NCI-H82 (cell line): ENCODE measurements at places on chromosomes 6 and 20.

DNA sequence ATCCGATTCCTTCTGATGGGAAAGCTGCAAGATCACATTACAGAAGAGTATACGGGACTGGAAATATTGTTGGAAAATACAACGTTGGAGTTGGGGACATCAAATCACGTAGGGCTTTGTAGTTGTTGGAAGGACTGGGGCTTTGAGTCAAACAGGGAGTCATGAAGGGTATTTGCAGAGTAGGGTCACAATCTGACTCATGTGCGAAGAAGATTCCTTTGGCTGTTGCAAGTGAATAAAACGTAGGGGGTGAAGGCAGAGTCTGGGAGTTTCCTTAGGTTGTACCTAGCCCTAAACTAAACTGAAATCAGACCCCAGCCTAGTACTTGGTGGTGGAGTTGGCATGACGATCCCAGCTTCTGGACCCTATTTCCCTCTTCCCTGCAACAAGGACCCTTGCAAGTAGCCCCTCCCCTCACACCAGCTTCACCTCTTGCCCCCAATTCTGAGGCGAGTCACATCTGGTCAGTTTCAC, 32.3 kb downstream of the SNX5 start:
- no peak for DNase-seq

- no peak for DNase-seq
Observed at GRCh38 chr6:157196391-157196790, 126.9 kb downstream of the TMEM242 start.

GRCh38 chr6:84428300-84428907, 201.0 kb upstream of the CEP162 start:
- DNase-seq = peak; percentile 60

DNA sequence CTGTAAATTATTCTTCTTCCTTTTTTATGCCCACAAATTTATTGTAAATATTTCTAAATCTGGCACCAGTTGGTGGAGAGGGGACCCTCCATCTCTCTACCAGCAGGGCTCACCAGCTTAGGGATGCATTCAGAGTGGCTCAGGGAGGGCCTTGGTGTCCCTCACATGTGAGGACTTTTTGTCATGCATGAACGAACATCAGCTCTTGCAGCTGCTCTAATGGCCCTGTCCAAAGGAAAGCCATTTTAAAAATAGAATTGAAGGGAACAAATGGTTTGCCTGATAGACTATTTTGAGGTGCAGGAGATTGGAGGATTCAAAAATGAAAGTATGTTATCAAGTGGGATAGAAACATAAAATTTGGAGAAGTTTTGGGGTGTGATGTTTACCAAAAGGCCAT, 37.5 kb upstream of the KLHL31 start:
- DNase-seq = peak; percentile 69

- DNase-seq = peak; percentile 19
Observed at GRCh38 chr6:142886431-142887170, 58.4 kb downstream of the HIVEP2 start.

GRCh38 chr6:99521633-99522151, 6.5 kb upstream of the USP45 start:
- DNase-seq = peak; percentile 68

- no peak for DNase-seq
Observed at GRCh38 chr20:47295921-47296426, 60.5 kb downstream of the ZMYND8 start.

DNA sequence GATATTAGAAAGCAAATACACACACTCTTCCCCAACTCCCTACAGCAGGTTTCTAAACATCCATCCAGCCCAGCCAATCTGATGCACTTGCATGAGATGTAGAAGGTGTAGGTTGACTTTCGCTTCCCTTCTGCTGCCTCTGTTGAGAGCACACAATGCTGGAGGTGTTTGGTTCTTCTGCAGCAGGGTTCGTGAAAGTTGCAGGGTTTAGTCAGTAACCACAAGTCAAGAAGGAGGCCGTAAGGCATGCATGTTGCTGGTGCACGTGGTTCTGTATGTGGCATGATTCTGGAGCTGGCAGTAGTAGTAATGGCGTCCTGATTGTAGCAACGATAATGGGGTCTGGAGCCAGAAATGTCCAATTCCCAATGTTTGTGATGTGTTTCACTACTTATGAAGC, 53.0 kb downstream of the DEK start:
- no peak for DNase-seq

DNA sequence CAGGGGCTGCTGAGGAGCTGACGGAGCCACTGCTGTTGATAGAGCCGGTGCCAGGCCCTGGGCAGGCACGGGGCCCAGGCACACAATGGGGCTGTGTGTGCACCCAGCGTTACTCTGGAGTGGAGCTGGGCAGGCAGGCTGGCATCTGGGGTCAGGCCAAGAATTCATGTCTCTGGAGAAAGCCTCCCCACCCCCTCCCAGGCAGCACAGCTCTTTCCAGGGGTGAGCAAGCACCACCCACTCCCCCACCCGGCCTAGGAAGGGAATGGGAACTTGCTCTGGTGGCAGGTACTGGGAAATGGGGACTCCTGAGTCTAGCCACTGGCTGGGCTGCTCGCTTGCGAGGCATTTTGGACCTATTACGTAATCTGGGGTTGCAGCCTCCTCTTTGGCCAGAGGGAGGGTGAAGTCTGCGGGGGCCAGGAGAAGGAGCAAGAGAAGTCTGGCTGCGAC, 22.7 kb downstream of the TFEB start:
- no peak for DNase-seq

- no peak for DNase-seq
Observed at GRCh38 chr6:43033496-43034189, 12.2 kb downstream of the RRP36 start.

GRCh38 chr20:59253779-59254319, 46.6 kb upstream of the EDN3 start:
- DNase-seq = peak; percentile 63

DNA sequence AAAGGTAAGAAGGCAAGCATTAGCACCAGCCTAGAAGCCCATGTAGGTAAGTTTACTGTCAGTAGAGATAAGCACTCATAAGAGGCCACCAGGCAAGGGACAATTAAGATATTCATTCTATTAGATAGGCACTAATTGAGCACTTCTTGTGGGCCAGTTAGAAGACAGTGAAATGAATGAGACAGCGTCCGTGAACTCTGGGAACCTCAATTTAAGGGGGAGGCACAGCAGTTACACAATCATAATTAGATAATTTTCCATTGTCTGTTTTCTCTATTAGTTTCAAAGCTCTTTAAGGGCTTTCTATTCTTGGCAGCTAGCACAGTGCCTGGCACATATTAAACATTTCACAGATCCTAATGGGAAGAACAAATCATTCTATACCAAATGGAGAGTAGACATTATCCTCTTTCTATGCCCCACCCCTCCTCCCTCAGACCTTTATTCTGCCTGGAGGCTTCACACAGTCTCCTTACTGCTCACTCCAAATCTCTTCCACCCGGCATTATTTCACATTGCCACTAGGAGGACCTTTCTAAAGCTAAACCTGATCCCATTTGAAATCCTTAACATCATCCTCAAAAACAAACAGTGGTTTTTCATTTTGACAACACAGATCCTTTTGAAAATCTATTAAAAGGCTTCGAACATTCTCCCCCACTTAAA, 529.6 kb downstream of the ADGRB3 start:
- DNase-seq = peak; percentile 63

DNA sequence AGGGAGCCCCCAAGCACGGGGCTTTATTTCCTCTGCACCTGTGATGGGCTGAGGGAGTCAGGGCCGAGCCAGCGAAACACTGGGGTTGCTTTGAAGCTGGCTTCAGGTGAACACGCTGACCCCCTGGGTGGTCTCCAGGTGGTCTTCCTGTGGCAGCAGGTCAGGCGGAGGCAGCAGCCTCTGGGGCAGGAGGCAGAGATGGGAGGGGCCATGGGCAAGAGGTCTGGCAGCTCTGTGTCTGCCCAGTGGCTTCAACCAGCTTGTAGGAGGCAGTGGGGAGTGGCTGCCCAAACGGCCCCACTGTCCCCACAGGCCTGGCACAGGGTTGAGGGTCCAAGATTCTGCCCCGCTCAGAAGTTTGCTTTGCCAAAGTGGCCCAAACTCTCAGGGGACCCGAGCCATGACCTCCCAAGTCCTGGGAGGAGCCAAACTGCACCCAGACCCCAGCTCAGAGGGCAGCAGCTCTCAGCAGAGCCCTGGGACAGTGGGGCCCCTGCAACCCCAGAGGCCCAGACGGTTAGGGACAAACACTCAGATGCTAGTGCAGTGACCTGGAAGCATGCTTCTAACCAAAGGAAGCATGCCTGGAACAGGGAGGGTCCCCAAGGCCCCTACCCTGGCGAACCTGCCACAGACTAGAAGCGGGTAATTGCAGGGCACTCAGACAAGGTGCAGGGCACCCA, 15.3 kb downstream of the NTSR1 start:
- no peak for DNase-seq

DNA sequence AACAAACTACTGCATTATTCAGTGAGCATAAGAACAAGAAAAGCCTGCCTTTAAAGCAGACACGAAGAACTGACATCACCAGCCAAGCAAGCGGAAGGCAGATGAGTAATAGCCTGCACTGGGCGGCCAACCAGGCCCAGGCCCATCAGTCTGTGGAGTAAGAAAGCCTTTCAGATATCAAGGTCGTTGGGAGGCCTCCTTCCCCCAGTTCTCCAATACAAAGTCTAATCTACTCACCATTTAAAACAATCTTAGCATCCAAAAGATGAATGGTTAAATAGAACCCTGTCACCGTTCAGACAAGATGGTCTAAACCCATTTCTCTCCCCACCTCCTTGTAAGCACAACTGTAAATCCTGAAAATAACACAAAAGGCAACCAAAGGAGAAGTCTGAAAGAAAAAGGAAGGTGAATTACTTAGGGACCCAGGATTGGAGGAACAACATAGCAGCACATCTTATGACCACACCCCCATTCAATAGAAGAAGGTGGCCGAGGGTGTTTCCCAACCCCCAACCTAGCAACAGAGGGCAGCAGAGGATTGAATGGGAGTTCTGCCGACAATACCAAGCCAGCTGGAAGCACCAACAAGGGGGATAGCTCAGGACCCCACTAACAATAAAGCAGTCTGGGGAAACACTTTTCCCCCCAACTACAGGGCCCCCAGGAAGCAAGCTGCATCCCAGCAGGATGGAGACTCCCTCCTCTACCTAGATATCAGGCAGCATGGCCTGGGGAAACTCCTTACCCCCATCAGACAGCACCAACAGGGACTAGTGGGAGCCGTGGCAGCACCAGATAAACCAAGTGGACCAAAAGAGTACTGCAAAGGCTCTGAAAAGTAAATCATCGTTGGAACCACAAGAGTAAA, 67.9 kb downstream of the ZHX3 start:
- DNase-seq = peak; percentile 63

GRCh38 chr6:88135578-88136114, 30.5 kb downstream of the CNR1 start:
- DNase-seq = peak; percentile 93

GRCh38 chr6:151705993-151706733, 101.3 kb upstream of the ESR1 start:
- DNase-seq = no peak

GRCh38 chr6:170205534-170206316, 85.2 kb downstream of the DLL1 start:
- no peak for DNase-seq

- DNase-seq = peak; percentile 78
Observed at GRCh38 chr20:50731930-50732690, 730 bp downstream of the PARD6B start.

- DNase-seq = no peak
Observed at GRCh38 chr6:54097753-54098152, 13.5 kb upstream of the MLIP start.

- no peak for DNase-seq
Observed at GRCh38 chr6:14384175-14384949, 266.8 kb downstream of the CD83 start.

DNA sequence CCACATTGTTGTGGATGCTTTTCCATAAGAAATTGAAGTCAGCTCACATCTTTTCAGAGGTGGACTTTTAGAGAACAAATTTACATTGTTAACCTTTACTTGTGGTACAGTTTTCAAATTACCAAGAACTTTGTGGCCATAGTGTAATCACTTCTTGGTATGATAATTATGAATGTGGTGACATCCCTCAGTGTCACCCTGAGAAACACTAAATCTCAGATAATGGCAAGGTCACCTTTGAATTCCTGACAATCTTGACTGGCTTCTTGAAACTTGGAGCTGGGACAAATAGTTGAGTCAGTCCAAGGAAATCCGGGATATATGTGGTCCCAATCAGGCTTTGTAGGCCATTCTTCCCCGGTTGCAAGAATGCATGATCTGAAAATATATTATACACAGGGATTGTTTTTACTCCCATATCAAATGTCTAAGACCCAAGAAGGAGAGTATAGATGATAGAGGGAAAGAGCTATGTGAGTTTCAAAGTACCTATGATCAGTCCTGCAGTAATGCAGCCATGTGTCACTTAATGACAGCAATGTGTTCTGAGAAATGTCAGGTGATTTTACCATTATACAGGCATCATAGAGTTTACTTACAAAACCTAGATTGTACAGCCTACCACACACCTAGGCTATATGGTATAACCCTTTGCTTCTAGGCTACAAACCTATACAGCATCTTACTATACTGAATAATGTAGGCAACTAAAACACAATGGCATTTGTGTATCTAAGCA, 120.8 kb upstream of the MTHFD1L start:
- no peak for DNase-seq

DNA sequence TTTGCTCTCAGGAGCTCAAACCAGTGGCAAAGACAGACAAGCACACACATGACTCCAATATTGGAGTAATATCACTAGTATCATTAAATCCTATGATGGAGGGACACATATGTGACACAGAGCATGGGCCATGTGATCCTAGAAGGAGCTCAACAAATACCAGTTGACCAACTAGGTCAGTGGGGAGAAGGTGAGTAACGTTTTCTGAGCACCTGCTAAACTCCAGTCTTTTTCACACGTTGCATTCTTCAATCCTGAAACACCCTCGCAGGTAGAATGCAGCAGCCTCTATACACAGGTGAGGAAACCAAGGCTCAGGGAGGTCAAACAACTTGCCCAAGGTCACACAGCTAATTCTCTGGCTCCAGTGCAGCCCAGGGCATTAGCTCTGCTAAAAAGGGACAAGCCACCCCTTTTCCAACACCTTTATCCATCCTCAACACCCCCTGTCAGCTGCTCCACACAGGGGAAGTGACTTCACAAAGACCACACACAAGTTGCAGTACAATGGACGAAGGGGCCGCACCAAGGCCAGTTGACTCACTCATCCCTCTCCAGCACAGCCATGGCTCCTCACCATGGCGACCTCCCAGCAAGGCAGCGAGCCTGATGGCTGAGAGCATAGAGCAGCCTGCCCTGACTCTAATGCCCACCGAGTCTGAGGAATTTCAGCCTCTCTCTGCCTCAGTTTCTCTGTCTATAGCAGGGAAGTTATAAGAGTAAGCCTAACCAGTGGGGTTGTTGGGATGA, 4.4 kb downstream of the CAPN11 start:
- no peak for DNase-seq
